Hippocampal formation (tissue), 2 donors: ENCODE measurements at places on chromosomes 7 and 10.

DNA sequence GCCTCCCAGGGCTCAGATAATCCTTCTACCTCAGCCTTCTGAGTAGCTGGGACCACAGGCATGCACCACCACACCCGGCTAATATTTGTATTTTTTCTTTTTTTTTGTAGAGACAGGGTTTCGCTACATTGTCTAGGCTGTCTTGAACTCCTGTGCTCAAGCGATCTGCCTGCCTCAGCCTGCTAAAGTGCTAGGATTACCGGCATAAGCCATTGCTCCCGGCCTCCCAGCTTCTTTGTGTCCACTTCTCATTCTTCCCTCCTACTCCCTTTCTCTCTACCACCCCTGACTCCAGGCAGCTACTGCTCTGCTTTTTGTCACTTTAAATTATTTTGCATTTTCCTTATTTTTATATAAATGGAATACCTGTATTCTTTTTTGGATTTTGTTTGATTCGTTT is 83.4 kb downstream of the PALS2 start:
- DNase-seq = no peak

DNA sequence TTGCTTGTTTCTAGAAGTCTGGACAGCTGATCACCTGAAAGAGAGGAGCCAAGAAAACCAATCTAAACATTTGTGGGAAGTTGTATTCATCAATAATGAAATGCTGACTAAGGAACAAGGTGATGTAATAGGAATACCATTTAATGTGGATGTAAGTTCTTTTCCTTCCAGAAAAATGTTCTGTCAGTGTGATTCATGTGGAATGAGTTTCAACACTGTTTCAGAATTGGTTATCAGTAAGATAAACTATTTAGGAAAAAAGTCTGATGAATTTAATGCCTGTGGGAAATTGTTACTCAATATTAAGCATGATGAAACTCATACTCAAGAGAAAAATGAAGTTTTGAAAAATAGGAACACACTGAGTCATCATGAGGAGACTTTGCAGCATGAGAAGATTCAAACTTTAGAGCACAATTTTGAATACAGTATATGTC is 39.8 kb upstream of the ZNF37A start:
- no peak for DNase-seq

- DNase-seq = no peak
Observed at GRCh38 chr10:3476640-3477448, 304.3 kb upstream of the PITRM1 start.

DNA sequence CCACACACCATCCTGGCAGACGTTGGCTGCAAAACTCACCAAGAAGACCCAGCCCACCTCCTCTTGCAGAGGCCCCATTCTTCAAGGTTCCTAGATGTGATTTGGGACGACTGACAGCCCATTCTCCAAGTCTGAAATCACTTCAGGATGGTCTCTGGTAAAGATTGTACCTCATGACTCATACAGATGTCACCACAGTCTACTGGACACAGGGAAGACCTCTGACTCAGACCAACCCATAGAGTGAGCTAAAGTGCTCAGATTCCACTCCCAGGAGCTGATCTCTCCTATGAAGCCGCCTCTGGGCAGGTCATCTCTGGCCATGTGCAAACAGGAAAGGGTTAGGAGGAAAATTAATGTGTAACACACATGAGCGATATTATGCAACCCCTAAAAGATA is 102.4 kb upstream of the VWC2 start:
- no peak for DNase-seq

GRCh38 chr7:98214811-98215321 is 3.6 kb downstream of the BHLHA15 start:
- no peak for DNase-seq

DNA sequence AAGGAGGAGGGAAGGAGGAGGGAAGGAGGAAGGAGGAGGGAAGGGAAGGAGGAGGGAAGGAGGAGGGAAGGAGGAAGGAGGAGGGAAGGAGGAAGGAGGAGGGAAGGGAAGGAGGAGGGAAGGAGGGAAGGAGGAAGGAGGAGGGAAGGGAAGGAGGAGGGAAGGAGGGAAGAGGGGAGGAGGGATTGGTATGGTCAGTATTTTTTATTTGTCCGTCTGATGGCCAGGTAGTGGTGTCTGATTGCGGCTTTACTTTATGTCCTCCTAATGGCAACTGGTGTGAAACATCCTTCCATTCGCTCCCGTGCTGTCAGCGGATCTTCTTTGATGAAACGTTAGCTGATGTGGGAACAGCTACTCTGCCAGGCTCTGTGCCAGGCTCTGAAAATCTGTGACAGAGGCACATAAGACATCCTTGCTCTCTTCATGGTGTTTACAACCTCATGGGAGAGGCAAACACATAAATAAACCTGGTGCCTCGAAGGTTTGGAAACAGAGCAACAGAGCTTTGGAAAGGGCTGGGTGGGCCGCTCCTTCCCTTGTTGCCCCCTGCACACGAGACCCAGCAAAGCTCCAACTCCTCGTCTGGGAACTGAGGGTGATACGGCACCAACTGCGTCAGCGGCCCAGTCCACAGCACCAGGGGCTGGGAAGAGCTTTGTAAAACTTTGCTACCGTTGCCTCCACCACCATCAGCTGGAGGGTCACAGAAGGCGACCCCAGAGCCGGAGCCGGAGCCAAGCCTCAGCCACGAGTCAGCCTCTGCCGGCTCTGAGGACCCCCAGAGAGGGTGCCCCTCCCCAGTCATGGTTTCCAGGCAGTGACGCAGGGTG is 40.3 kb downstream of the PDGFA start:
- no peak for DNase-seq

GRCh38 chr7:17422966-17423365 is 124.5 kb downstream of the AHR start:
- no peak for DNase-seq

DNA sequence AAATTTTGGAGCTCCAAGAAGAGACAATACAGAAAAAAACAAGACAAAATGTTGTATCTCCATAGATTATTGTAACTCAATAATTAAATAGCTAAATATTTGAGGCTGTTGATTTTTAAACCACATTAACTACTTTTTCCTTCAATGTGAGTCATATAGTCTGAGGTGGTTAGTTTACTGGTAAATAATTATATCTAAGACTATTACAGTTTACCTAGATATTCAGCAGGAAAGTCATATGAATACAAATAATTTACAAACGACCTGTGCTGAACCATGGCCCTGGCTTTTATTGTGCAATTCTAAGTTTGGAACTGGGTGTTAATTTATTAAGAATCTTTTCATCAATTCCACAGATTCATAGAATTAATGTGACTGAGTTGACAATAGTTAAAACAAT is 22.2 kb downstream of the CREB5 start:
- DNase-seq = no peak

DNA sequence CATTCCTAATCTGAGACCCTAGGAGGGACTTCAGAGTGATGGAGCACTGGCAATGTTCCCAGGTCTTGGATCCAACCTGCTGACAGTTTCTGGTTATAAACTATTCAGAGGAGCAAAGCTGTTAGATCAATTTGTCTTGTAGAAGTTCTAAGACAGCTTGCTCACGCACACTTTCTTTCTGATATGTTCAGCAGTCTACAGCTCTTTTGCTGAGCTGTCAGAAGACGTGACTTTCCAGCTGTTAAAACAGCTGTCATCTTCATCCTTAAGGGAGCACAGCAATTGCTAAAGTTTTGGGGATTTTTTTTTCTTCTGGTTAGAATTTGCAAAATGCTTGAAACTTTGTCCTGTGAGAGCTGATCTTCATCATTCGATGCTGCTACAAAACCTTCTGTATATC is 823.1 kb downstream of the SORCS1 start:
- DNase-seq = no peak

DNA sequence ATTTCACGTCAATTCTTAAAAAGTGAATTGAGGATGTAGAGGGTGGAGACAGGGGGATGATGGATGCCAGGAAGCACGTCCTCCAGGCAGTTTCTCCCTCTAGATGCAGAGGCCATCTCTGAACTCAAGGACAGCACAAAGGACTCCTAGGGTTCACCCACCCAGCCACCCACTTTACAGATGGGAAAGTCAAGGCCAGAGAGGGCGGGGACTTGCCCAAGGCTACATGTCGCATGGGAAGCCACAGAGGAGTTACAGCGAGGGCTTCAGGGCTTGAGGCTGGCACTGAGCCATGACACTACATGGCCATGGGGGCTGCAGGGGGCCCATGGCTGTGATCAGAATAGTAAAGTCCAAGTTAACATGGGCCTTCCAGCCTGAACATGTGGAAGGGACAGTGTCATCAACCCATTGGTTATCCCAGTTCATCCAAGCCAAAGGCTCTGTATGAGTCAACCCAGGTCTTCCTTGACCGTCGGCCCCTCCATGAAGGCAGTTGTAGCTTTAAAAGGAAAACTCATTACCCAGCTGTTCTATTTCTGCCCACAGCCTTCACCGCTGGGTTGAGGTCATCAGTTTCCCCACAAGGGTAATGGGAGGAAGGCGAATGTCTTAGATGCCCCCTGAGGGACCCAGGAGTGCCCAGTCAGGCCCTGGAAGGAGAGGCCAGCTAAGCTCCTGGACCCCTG is 24.3 kb upstream of the KPNA7 start:
- DNase-seq = no peak

GRCh38 chr7:3895341-3896116 is 594.5 kb downstream of the SDK1 start:
- no peak for DNase-seq
